ENCODE measurements at places on chromosomes 2 and 18.

DNA sequence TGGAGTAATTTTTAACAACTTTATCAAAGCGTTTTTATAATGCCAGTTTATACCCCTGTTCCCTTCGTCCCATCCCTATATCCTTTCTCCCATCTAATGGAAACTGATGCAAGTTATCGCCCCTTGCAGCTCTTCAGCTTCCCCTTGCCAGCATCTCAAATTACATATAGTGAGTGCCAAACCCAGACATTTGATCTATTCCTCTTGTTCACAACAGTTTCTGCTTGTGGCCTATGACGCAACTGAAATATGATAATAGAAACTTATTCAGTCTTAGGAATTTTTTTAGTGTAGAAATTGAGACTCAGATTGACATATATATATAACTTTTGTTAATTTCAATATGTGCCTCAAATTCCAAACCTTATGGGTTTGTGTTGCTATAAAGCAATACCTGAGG is 562.2 kb upstream of the VWC2L start:
- DNase-seq: no peak

DNA sequence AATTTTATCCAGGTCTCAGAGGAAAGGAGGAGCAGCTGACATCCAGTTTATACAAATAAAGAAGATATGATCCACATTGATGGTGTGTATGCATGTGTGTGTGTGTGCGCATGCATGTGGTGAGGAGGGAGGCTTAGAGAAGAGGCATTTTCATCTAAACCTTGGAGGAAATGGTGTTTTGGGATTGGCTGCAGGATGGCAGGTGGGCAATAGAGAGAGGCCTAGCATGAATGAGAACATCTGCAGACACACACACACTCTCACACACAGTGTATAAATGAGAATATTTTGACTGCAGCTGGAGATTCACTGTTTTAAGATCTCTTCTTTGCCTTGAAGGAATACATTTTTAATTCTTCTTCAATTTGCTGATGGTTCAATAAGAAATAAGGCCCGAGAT is 61.7 kb upstream of the TMEM17 start:
- no peak for DNase-seq

DNA sequence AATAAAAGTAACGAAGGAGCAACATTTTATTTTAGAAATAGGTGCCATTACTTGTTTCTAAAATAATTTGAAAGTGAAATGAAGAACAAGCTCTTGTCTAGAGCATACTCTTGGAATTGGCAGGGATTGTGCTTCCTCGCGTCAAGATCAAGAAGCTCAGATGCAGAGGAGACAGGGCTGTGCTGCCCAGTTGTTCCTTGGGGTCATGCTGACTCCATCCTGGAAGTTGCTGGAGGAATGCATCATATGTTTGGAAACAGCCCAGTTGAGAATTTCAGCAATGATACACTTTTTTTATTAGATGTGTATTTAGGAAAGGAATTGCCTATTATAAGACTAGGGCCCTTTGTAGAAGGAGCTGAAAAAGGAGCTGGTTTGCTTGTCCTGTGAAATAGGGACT is 17.2 kb downstream of the LTBP1 start:
- DNase-seq: no peak

- DNase-seq: no peak
These were observed 32.8 kb downstream of the PELI1 start for GRCh38 chr2:64111426-64111825.
